ENCODE measurements at places on chromosomes 7 and 10.

- DNase-seq = peak; percentile 10
Observed at GRCh38 chr7:157557263-157557662, 220.5 kb downstream of the DNAJB6 start.

- no peak for DNase-seq
Observed at GRCh38 chr7:55537458-55537990, 34.8 kb downstream of the VOPP1 start.

GRCh38 chr10:24645784-24646183 lies 77.9 kb downstream of the ARHGAP21 start:
- no peak for DNase-seq

- DNase-seq = no peak
Observed at GRCh38 chr7:142401951-142402350, 144.1 kb upstream of the PRSS58 start.

DNA sequence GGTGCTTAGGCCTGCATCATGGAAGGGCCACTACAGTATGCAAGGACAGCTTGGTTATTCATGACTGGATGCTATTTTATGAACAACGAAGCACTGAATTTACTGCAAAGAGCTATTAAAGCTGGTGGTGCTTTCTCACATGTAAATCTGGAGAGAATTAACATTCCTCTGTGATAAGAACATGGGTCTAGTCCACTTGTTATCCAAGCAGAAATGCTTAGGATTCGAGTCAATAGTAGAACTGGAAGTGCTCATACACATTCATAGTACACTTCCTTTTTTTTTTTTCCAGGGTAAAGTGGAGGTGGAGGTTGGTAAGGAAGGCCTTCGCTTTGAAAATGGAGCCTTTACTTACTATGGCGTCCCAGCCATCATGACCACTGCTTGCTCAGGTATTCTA lies 35.0 kb downstream of the CNNM1 start:
- no peak for DNase-seq

DNA sequence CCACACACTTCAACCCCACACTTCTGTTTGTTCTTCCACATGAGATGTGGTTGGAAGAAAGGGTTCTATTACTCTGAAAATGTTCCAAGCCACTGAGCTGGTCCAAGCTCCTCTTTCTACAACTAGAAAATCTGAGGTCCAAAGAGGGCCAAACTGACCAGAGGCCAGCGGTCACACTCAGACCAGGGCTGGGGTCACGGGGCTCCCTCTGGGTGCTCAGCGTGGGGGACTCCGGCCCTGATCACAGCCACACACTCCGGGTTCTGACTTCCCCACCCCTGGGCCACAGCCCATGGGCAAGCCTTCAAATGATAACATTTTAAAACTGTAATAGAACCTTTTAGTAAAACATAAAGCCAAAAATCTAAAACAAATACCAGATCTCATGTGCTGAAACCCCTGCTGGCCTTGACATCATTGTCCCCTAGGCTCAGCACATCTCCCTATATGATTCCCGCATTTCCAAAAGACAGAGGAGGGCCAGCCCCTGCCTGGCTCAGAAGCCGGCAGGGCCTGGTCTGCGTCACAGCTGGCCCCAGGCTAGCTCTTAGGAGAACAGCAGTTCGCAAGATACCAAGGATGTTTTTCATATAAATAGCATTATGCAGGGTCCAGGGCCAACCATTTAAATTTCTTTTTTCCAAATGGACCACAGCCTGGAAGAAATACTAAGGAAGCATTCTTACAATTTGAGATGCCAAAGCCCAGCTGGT lies 3.3 kb downstream of the CRYGN start:
- peak; percentile 85 for DNase-seq

DNA sequence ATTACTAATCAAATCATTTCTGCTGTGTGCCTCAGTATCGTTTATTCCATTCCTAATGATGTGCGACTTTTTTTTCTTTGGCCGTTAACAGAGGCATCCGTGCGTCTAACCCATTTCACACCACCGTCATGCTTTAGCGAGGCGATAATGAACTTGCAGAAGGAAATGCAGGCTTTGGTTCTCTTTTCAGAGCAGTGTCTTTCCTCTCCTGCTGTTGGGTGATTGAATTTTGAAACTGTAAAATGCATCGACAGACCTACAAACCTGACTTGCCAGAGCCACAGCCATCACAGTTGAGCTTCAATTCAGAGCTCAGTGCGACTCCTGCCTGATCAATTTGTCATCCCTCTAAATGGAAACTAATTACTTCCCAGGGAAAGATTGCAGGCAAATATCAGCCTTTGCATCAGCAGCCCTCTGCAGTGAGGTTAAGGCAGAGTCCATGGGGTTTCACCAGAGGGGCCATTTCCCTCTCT lies 486.0 kb upstream of the GALNT17 start:
- DNase-seq = no peak

- DNase-seq = no peak
Observed at GRCh38 chr7:135981958-135982646, 4.9 kb upstream of the MTPN start.

GRCh38 chr7:2242541-2243429 lies 759 bp downstream of the NUDT1 start:
- DNase-seq = no peak

DNA sequence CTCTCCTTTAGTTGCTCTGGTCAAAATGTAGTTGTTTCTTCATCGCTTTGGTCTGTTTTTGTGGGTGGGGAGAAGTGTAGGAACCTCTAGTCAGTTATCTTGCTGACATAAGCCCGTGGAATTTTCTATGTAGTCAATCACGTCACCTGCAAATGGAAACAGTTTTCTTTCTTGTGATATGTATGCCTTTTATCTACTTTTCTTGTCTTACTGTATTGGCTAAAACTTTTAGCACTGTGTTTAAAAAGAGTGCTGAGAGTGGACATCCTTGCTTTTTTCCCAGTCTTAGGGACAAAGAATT lies 42.3 kb downstream of the AKR1E2 start:
- DNase-seq = no peak

- DNase-seq = no peak
Observed at GRCh38 chr10:35890676-35891495, 248.8 kb upstream of the FZD8 start.

DNA sequence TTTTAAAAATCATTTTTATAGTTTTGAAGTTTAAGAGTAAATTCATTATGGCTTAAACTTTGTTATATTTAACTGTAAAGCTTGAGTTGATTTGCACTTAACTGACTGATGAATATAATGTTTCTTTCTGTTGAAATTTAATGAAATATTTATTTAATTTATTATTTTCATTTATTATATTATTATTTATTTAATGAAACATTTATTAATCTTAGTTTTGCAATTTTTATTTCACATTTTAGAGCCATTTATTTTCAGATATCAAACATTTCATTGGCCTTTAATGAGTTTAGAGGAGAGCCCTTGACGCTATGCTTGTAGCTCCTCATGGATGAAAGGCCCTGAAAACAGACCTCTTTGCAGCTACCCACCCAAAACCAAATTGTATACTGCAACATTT lies 570.0 kb downstream of the LRMDA start:
- no peak for DNase-seq

GRCh38 chr7:141221007-141221612 lies 147.2 kb downstream of the TMEM178B start:
- DNase-seq = no peak

DNA sequence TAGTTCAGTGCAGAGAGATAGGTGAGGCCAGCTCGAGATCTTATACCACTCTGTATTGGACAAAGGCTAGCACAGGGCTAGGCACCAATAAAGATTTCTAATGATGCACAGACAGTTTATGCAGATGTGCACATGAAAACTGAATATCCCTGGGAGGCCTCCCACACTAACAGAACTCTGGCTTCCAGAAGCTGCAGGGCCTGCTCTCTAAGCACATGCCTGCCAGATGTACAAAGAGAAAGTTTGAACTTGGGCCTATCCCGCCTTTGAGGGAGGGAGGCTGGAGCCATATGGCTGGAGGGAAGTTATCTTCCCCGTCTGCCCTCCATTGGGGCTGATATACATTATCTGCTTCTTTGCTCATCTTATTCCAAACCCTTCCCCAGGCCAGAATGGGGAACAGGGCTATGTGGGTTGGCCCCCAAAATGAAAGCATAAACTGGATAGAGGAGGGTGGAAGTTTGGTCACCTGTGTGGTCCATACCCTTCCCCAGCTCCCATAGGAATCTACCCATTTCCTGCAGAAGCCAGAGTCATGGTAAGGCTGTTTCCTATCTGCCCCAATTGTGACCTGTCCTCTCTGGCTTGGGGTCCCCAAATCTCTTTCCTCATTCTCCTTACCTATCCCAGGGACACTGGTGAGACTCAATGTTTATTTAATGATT lies 3.8 kb downstream of the KAZALD1 start:
- DNase-seq = no peak

- no peak for DNase-seq
Observed at GRCh38 chr10:97744405-97745035, 7.6 kb downstream of the ZFYVE27 start.

GRCh38 chr10:58089739-58090138 lies 178.0 kb downstream of the IPMK start:
- no peak for DNase-seq

DNA sequence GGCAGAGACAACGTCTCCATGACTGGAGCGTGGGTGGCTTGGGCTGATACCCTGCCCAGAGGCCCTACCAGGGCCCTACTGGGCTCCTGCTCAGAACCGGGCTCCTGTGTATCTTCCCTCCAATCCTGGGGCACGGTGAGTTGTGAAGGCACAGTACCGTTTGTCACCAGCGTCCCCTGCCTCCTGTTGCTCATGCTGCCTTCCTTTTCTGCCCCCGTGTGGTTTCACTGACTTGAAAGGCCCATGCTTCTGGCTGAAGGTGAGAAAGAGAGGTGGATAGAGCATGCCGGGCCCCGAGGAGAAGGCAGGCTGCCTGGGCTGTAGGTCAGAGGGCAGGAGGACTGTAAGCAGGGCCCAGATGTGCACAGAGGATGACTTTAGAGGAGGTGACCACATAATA lies 9.1 kb upstream of the DMBT1 start:
- DNase-seq = peak; percentile 60

- DNase-seq = no peak
Observed at GRCh38 chr7:132004529-132004928, 448.1 kb upstream of the PODXL start.

- DNase-seq = no peak
Observed at GRCh38 chr10:13942035-13942434, 355.3 kb downstream of the PRPF18 start.

- no peak for DNase-seq
Observed at GRCh38 chr7:98810153-98810802, 59.5 kb downstream of the TMEM130 start.

DNA sequence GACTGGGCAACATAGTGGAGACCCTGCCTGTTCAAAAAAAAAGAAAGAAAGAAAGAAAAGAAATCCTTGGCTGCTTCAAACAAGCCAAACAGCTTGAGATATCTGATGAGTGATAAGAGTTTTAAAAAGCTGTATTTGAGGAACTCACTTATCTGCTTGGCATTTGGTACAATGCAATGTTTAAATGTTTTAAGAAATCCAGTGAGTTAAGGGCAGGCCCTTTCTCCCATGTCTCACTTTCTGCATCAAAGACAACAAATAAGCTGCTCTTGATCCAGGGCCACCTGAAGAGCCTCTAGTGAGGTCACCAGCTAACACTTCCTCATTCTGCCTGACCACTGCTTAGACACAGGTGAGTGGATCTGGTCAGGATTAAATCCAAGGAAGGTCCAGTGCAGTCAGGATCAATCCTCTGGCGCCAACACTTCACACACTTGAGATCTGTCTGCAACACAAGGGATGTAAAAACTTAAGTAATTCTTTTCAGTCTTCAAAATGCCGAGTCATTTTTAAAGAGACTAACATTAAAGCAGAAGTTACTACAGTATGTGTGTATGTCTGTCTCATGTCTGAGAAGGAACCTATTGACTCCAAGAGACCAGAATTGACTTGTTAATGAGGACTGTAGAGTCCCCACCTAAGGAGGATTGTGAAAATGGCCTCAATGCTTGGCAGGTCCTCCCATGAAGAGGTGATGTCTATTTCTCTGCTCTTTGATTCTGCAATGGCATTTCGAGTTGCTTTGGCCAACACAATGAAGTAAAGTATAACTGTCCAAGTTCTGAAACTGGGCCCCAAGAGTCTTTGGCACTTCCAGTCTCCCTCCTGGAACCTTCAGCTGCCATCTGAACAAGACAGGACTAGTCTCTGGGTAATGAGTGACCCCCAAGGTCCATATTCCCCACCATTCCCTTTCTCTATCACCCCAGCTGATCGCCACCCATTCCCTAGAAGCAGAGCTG lies 43.1 kb downstream of the CREB3L2 start:
- no peak for DNase-seq

DNA sequence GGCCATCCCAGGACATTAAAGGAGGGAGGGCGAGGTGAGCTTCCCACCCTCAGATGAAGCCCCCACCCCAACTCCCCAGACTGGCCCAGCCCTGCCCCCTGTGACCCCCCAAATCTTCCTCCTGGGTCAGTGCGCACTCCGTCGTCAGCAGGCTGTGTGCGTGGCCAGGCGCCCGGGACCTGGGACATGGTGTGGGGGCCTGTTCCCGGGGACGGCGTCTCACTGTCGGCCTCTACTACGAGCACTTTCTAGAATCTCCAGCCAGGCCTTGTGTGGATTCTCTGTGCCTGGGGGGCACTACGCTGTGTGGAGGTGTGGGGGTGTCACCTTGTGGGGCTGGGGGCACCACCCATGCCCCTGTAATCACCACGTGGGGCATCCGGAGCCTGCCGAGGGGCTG lies 9.8 kb downstream of the PWWP2B start:
- DNase-seq = no peak

GRCh38 chr10:100734295-100735086 lies 10.9 kb upstream of the PAX2 start:
- no peak for DNase-seq

DNA sequence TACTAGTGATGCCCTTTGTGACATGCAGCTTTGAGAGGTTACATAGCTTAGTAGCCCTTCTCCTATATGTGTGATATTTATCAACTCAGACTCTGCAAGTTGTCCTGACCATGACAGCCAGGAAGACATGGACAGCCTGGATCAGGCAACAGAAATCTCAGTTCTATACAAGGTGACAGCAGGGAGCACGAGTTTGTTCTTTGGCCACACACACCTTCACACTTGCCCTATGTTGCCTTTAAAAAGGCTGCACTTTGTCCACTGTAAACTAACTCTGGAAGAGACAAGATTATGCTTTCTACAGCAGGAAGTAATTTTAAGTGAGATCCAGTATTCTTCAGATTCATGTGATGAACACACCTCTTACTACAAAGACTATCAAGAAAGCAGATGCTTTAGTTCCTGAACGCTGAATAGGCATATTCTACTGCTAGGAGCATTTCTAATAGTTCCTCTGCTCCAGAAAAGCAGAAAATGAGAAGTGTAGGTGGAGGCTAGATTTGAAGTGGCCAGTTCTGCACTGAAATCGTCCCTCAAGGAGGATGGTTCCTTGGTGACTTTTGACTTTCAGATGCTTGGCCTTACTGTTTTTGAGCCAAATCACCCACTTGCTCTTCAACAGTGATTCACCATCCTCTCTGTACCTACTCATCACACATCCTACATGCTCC lies 239.2 kb downstream of the COBL start:
- no peak for DNase-seq

DNA sequence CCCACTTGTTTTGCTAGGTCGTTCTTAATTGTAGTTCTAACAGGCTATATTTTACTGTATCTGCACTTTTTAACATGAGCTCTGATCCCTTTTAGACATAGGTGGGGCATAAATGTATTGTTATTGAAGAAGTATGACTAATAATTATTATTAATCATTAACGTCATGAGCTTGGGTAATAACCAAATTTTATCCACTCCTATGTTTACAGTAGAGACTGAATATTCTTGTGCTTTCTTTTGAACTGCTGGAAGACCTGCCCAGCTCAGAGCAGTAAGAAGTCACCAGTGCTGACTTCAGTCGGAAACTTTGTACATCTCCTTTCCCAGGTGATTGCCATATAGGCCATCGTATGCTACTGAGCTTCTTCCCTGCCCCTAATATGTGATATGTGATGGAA lies 18.7 kb downstream of the PKD2L1 start:
- DNase-seq = no peak

- no peak for DNase-seq
Observed at GRCh38 chr7:121398246-121398645, 2.1 kb upstream of the FAM3C start.

Measured in islet precursor cell (in vitro differentiated cells).